ENCODE measurements at places on chromosomes 2 and 18.

GRCh38 chr2:233831011-233831721 is 23.2 kb downstream of the HJURP start:
- no peak for DNase-seq

DNA sequence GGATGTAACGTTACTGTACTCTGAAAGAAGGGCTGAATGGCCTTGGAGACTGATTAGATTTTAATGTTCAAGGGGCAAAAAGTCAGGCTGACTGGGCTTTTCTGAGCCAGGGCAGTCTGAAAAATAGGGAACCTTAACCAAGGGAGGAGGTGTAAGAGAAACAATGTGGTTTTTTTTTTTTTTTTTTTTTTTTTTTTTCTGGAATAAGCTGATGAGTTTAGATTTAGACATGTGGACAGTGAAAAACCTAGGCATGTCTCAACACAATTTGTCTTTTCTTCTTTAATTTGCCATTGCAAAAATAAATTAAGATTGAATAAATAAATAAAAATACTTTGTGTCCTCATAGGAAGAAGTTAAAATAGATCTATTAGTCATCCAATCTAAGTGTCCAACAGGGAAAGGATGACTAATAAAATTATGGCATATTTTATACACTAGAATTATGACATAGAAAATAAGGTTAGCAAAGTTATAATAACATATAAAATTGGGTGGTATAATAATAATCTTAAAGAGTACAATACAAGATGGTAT is 237.6 kb upstream of the TRIB2 start:
- no peak for DNase-seq

DNA sequence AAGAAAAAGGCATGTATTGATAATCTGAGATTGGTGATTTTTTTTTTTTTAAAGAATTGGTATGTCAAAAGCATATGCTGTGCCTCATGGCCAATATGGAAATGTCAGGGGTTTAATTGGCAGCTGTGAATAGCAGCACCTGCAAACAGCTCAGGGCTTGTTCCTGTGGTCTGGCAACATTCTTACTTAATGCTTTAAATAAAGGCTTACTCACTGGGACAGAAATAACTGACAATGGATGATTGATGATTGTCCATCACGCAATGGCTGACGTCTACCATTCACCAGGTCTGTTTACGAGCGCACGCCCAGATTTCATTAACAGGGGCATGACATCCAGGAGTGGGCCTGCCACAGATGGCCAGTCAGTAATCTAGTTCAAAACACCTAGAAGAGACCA is 66.7 kb downstream of the ETAA1 start:
- peak; percentile 75 for DNase-seq

DNA sequence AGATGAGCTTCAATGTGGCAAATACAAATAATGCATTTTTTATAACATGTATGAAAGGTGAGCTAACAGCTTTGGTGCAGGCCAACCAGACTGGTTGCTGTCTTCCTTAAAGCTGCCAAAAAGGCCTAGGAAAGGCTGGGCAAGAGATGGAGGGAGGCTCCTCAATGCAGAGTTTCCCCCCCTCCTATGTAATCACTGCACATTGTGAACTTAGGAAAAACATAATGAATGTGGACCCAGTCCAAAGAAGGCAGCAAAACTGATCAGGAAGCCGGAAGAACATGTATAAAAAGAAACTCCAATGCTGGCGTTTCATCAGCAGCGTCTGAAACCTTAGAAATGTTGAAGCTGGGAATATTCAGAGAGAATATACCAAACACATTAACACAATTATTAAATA is 84.2 kb upstream of the LYPD6 start:
- DNase-seq: no peak

DNA sequence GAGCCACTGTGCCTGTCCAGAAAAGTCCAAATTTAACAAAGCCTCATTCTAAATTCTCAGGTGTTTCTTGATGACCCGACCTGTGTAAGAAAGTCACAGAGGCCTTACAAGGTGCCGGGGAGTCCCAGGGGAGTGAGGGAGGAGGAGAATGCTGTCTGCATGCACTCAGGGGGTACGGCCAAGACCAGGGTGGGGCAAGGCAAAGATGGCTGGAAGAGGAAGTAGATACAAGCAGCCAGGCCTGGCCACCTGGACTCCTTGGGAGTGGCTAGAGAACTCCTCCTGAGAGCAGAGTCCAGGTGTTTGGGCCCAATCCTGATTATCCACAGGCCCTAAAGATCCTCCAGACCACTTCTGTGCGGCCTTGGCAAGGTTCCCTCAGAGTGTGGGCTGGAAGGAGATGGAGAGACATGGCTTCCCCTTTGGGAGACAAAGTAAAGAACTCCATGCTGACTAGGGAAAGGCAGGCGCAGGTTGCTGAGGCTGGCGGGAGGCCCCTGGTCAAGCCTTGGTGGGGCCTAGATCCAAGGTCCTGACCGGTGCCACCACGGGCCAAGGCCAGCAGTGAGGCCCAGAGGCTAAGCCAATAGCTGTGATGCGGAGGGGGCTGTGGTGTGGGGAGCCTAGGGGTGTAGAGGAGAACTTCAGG is 74.7 kb downstream of the COPS8 start:
- DNase-seq: no peak

DNA sequence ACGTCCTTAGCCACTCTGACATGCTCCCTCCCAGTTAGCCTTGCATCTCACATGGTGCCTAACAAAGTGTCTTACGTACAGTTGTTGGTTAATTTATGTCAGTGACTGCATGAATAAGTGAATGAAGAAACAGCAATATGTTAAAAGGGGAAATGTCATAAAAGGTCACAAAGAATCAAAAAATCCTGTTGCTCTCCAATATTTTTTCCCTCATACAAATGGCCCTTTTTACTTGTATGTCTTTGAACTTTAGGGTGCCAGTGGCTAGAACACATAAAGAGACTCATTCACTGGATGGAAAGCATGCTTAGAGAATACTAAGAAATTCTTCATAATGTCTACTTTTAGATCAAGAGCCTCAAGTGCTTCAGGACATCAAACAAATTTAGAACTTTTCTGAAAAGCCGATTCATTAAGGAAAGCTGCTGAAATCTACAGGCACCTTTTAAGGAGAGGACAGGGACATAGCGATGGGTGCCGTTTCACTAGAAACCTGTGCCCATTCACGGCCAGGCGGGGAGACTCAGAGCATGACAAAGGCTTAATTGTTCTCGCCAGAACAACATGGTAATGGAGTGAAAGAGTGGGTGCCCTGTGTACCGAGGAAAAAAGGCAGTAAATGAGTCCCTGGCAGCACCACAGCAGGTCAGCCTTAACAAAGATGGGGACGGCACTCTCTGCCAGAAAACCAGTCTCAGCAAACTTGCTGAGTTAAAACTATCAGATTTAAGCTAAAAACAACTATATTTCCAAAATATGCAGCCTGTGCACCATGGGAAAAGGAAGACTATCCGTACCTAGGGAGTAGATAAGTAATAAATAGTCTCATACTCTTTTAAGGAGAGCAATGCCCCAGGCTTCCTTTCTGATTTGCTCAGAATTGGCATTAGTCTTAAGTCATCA is 71.6 kb upstream of the SPTBN1 start:
- no peak for DNase-seq

DNA sequence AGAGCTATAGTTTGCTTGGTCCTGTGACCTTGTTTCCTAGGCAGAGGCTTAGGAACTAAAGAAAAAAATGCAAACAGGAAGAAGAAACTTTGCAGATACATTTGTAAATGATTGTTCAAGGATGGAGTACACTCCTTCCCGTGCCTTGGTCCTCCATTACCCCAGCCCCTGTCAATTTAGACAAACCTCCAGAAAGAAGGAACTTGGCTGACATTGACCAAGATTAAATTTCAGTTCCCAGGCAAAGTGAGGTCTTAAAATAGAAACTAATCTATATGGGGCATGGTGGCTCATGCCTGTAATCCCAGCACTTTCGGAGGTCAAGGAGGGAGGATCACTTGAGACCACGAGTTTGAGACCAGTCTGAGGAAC is 179.9 kb upstream of the FN1 start:
- DNase-seq: no peak

GRCh38 chr2:29789911-29790485 is 131.4 kb downstream of the ALK start:
- DNase-seq: no peak

DNA sequence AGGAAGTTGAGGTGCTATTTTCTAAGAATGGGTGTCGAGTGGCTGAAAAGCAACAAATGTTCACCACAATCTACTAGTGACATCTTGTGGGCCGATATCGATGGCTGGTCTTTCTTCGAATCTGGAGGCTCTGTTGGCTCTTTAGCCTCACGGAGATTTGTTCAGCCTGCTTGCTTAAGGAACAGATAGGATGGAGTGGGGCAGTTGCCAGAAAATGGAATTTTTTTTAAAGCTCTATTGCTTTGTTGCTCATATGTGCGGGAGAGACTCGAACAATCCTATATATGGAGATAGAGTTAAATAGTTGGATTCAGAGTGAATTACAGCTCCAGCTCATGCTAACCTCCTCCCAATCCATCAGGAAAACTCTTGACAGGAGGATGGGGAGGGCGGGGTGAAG is 70.9 kb upstream of the LYPD6B start:
- no peak for DNase-seq

DNA sequence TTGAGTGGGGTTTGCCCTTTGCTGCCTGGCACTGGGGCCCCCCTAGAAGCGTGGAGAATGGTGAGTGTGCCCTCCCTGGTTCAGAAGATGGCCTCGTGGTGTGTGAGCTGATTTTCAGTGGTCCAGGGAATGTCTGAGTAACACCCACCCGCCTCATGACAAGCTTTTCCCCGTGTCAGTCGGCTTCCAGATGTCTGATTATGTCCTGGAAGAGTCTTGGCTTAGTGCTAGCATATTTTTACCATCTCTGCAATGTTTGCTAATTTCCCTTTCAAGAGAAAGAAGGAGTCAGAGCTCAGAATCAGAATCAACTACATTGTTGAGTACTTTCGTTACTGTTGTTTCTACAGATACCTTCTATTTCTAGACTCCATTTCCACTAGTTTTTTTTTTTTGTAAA is 214.7 kb downstream of the SEPTIN10 start:
- DNase-seq: no peak

DNA sequence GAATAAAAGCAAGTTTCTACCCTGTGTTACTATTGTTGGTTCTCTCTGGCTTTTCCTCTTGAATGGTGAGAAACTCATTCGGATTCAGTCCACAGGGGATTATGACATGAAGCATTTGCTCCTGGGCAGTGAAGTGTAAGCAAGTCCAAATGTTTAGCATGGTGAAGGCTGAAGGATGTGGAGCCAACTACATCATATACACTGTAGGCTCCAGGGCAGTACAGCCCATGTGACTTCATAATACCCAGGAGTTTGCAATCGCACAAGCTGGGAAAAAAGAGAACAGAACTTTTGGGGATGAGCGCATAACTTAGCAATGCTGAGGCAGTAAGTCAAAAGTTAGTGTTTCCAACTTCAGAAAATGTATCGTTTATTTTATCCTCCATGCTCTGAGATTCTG is 695.7 kb upstream of the POU3F3 start:
- DNase-seq: no peak

DNA sequence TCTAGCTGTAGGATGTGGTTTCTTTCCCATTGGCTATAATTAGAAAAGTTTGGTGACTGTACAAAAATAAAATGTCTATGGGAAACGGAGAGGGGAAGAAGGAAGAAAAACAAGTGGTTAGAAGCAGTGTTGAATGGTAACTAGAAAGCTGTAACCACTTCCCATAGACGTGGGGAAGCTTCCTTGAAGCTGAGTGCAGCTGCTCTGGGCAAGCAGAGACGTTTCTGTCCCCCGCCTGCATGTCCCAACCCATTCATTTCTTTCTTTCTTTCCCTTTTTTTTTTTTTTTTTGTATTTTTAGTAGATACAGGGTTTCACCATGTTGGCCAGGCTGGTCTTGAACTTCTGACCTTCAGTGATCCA is 367.8 kb upstream of the HS6ST1 start:
- no peak for DNase-seq

DNA sequence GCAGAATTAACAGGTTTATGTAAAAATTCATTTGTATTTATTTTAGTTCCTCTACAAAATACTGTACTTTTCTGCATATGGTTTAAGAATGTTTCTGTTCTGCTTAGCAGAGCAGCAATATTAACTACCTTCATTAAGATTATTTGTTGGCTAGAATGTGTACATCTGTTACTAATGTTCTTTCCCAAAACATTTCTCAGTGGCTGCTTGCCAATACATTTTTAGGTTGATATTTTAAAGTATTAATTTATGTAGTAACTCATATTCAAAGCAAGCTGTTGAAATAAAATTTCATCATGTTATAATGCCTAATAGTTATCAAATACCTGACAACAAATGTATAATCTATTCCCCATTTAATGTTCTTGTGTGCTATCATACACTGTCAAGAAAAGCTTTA is 40.3 kb downstream of the PRKD3 start:
- no peak for DNase-seq

- DNase-seq: no peak
Measured at GRCh38 chr2:28780496-28780895, 28.9 kb downstream of the PPP1CB start.

GRCh38 chr2:230246206-230246605 is 20.7 kb downstream of the SP140 start:
- no peak for DNase-seq

DNA sequence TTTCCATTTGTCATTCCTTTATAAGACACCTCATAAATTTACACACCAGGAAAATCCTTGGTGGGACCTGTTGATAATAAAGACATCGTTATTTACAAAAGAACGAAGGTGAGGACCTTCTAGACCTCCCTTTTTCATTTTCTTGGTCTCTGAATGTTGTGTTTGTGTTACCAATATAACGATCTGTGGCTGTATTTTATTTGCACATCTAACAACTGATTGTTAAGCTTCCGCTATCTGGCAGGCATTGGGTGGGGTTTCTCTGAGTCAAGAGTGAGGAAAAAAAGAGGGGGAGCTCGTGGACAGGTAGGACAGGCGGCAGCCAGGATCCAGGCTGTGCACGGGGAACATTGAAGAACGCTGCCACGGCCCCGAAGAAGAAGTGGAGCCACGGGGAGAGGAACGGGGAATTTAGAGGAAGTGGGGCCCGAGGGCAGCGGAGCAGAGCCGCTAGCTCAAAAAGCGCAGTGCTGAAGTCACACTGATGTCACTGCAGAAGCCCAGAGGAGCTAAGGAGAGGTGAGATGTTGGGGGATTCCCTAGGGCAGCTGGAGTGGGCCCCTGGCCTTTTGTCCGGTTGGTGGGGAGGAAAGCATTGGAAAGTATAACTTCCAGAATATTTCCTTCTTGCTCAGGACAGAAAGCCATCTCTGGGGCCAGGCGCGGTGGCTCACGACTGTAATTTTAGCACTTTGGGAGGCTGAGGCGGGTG is 20.9 kb upstream of the DNMT3A start:
- no peak for DNase-seq

DNA sequence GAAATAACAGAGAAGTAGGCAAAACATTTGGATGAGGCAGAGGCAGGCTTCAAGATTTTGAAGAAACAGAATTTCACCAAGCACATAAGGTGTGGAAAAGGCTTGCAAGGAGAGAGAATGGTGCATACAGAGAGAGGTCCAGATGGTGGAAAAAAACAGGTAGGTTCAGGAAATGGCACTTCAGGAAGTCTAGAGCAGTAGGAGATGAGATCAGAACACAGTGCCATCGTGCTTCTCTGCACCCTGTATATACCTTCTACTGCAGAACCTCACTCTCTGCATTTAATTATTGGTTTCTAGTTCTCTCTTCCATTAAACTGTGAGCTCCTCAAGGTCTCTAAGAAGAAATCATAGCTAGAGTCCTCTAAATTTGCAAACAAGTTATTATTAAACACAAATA is 2.4 kb downstream of the PAIP2B start:
- no peak for DNase-seq

All from NCI-H2081 treated with DMSO at 0.1 percent for 48 hours (cell line).